ENCODE measurements at places on chromosomes 3 and 15.

- no peak for DNase-seq
These were observed 282.3 kb downstream of the OCA2 start for GRCh38 chr15:27816790-27817189.

DNA sequence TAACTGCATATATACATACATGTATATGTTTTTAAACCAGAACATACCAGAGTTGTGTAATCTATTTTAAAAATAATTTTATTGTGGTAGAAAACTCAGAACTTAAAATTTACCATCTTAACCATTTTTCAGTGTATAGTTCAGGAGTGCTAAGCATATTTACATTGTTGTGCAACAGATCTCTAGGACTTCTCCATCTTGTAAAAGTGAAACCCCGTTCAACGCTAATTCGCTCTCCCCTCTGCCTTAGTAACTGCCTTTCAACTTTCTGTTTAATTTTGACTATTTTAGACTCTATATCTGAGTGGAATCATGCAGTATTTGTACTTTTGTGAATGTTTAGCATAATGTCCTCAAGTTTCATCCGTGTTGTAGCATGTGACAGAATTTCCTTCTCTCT, 51.8 kb upstream of the SSR3 start:
- DNase-seq: no peak

DNA sequence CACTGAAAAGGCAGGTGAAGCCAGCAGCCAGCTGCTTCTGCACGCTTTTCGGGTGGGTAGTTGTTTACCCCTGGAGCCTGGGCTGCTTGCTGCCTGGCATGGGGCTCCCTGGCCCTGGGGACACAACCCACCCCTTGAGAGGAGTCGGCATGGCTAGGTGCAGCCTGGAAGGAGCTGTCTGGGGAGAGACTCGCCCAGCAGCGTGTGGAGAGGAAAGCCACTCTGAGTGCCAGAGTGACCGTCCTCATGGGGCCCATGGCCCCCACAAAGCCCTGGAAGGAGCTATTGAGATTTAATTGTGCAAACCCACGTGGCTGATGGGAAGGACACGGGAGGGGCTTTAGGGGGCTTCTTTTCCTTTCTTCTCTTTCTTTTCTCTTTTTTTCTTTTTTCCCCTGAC, 137.5 kb downstream of the OPA1 start:
- no peak for DNase-seq

DNA sequence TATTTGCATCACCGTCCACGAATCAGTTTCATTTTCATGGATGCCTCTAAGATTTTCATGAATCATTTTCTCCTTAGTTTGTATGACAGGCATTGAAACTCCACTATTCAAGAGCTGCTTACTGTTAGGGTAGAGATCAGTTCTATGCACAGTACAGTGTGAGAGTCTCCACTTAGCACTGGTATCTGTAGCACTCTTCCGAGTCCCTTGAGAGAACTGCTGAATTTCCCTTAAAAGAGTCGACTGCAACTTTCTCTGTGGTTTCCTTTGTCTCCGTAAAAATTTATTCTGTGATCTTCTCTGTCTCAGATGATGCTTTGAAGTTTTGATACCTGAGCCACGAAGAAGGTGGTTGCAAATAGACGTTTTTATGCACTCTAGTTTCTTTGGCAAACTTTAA, 14.8 kb downstream of the GTPBP8 start:
- DNase-seq: no peak

DNA sequence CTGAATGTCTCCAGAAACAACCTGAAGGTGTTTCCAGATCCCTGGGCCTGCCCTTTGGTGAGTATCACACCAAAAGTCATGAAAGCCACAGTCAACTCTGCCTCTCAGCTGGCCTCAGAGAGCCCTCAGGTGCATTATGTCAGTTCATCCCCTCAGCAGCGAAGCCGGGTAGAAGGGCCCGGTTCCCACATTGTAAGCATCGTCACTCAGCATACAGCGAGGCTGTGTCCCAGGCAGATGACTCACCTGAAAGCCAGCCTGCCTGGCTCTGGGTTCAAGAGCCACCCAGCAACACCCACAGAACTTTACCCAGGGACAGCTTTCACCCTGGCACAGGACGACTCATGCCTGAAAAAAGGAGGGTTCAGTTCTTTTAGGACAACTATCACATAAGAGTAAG, 91.6 kb downstream of the LRRK1 start:
- no peak for DNase-seq

- DNase-seq: no peak
These were observed 8.6 kb downstream of the ILDR1 start for GRCh38 chr3:122013448-122013925.

DNA sequence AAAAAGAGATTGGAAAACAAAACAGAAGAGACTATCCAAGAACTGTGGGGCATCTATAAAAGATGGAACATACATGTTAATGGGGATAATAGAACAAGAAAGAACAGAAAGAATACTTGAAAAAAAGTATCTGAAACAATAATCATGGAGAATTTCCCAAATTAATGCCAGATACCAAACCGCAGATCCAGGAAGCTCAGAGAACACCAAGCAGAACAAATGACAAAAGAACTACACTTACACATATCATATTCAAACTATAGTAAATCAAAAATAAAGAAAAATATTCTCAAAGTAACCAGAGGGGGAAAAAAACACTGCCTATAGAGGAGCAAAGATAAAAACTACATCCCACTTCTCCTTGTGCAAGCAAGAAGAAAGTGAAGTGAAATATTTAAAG, 40.0 kb downstream of the CLASP2 start:
- DNase-seq: no peak

- DNase-seq: no peak
These were observed 44.4 kb upstream of the TEX9 start for GRCh38 chr15:56320861-56321260.

- DNase-seq: no peak
These were observed 15.0 kb upstream of the BCHE start for GRCh38 chr3:165852191-165852590.

DNA sequence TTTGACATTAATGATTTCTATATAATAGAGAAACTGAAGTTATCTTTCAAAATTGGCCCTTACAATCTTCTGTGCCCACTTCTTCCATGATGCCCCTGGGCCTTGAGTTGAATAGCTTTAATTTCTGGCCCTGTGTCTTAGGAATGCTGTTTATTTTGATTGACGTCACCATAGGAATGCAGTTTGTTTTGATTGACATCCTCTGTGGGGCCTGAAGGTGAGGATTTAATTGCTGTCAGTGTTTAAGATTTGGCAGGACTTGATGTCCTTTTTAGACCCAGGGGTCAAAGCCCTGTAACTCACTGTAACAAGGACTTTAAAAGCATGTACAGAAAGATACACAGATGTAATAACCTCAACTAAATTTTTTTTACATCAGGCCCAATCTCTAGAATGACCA, 83.3 kb downstream of the GLDN start:
- DNase-seq: no peak

- no peak for DNase-seq
These were observed 42.2 kb upstream of the ROBO2 start for GRCh38 chr3:76997733-76998132.

DNA sequence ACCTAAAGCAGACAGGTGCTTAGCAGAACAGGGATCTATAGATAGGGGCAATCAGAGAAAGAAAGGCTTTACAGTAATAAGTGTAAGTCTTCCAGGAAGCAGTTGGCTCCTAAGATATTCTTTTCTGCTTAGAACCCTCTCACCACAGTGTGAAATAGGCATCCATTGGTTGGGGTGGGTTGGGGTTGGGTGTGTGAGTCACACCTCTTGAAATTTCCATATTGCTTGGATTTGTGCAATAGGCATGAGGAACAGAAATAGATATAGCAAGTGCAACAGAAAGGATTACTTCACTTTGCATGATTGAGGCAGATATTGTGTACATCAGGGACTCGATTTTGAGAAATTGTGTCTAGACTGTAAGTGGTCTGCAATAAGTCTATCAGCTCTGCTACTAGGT, 200.1 kb upstream of the GAP43 start:
- DNase-seq: no peak

GRCh38 chr15:90154861-90155626, 46.1 kb upstream of the SEMA4B start:
- no peak for DNase-seq

GRCh38 chr3:133905376-133905775, 9.7 kb upstream of the RAB6B start:
- no peak for DNase-seq

- no peak for DNase-seq
These were observed 22.6 kb downstream of the SFMBT1 start for GRCh38 chr3:53023072-53023823.

DNA sequence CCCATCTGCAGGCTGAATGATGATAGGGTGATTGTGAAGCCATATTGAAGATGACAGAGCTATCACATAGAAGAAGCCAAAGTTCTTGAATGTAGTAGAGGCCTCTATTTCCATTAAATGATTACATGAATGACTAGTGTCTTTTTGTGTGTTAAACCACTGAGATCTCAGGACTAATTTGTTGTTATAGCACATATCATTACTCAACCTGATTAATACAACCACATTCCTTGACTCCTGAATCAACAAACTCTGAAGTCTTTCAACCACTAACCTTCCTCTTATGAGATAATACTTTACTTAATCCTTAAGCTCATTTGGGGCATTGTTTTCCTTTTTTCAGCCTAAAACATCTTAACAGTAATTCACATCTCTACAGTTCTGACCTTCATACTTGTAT, 564.5 kb upstream of the ADAMTS9 start:
- DNase-seq: no peak

- DNase-seq: no peak
These were observed 33.2 kb downstream of the ZDHHC19 start for GRCh38 chr3:196177967-196178366.

DNA sequence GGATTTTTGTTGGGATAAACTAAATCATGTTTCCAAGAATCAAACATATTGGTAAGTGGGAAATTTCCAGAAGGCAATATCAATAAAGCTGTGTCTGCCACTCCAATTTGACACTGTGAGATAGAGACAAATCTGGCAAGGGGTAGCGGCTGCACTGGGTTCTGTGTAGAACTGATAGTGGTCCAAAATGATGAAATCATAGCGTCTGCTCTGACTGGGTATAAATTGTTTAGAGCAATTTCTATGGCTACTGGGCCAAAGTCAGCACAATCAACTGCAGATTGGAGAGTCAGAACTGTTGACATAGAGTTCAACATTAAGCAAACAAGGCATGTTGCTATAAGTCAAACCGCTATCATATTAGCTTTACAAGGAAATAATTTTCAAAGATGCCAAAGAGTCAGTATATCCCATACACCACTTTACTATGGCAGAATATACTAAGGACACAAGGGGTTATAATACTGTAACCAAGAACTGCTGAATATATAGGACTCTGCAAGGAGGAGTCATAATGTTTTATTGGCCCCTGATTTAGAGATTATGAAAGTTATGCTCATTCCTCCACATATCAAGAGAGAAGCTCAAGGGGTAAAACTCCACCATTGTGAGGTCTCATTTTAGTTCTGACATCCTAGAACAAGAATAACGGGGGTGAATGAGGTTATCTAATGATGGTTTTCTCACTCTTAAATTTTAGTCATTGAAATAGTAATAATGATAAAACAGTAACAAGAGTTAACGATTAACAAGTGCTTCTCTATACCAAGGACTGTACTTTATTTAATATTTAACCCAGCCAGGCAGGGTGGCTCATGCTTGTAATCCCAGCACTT, 309.7 kb upstream of the GADL1 start:
- DNase-seq: no peak

DNA sequence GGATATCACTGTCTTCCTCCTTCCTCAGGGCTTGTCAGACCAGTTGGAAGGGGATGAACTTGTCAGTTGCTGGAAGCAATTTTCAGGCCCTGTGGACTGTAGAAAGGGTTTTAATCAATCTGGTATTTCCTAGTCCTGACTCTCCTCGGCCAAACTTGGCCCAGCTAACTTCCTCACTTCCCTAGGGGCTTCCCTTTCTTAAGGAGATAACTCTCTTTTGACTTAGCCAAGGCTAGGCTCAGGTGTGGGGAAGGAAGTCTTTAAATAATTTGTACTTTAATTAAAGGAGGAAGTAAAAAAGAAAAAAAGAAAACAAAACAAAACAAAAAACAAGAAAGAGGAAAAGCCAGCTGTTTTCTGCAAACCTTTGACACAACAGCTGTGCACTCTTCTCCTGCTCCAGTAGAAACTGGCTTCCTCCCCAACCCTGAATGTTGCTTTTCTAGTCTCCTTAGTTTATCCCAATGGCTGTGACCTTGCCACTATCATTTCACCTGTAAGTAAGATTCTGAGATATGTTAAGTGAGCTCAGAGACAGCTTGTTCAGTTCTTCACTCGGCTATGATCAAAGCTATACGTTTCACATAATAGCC, 53.0 kb upstream of the ST3GAL6 start:
- no peak for DNase-seq

DNA sequence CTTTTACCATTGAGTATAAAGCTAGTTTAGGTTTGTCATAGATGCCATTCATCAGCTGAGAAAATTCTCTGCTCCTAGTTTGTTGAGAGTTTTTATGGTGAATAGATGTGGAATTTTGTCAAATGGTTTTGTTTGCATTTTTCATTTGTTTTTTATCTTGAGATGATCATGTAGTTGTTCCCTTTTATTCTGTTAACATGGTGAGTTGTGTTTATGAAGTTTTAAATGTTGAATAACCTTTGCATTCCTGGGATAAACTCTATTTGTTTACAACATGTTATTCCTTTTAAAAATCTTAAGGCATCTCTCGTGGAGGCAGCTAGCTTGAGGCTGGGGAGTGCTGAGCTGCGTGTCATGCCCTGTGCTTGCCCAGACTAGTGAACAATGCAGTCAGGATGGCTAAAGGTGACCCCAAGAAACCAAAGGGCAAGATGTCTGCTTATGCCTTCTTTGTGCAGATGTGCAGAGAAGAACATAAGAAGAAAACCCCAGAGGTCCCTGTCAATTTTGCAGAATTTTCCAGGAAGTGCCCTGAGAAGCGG, 48.5 kb downstream of the ANAPC13 start:
- DNase-seq: no peak

- no peak for DNase-seq
These were observed 490.7 kb downstream of the RBMS3 start for GRCh38 chr3:29771602-29772001.

- no peak for DNase-seq
These were observed 438.6 kb downstream of the CADM2 start for GRCh38 chr3:85397434-85397833.

DNA sequence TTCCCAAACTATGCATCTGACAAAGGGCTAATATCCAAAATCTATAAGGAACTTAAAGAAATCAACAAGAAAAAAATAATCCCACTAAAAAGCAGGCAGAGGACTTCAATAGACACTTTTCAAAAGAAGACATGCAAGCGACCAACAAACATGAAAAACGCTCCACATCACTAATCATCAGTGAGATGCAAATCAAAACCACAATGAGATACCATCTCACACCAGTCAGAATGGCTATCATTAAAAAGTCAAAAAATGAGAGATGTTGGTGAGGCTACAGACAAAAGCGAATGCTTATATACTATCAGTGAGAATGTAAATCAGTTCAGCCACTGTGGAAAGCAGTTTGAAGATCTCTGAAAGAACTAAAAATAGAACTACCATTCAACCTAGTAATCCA, 20.2 kb downstream of the CFAP44 start:
- DNase-seq: no peak

Measured in substantia nigra (tissue), 51 donors.